ENCODE measurements at places on chromosomes 3 and 15.
A peak's percentile ranks its signal among the peaks of the same experiment; 100 is the strongest.

GRCh38 chr15:62403164-62403809 lies 238.2 kb upstream of the C2CD4B start:
- no peak for DNase-seq

- no peak for DNase-seq
These were observed 18.7 kb upstream of the SPG11 start for GRCh38 chr15:44682211-44682610.

DNA sequence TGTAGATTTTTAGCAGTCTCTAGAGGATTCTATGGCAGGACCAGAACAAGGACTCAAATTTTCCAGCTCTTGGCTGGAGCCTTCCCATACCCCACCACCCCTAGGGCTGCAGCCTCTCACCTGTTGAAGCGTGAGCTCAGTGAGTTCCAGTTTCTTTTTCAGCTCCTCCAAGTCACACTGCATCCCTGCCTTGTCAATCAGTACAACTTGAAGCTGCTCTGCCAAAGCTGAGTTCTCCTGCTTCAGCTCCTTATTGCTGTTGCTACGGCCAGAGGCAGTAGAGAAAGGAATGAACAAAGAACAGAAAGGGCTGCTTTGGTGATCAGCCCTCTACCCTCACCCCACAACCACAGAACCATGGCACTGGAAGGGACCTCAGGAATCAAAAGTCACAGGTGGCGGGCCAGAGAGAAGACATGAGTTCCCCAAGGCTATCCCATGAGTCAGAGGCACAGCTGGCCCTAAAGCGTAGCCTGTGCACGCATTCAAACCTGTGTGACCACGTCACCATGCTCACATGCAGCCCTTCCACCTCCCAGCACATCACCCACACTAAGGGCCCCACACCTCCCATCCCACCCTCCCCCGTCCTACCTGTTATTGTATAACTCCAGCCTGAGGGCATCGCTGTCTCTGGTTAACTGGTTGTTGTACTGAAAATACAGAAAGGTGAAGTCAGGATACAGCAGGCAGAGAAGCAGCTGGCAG lies 83.3 kb upstream of the C2CD4B start:
- DNase-seq, result no peak

DNA sequence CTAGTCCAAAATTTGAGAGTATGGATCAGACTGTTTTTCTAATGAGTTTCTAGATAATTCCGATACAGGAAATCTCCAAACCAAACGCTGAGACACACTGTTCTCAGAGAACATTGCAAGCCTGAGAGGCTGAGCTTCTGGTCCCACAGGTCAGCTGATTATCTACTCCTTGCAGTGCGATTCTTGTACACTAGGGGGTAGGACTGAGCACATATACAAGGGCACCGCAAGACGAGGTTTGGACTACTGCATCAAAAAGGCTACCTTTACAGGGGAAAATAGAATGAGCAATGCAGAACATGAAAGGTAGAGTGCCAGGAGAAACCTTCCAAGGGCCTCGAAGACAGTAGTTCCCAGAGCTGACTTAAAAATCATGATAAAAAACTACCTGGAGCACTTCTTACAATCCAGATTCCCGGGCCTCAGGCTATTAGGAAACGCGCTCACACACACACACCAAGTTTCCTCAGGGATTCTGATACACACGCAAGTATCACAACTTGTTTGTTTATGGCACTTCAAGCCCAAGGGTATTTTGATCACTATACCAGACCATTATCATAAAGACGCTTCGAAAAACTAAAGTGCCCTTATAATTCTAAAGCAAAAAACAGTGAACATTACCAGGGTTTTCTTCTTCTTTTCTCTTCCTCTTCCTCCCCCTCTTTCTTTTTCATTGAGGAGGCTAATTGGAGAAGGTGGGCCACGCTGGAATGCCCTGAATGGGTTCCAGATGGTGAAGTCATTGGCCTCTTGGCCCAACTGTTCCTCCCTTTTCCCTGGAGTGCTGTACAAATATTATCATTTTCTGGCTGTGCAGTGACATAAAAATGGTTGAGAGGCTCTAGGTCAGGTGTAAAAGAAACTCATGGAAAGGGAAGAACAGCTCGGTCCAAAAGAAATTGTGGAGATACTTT lies 61.8 kb downstream of the SLC12A8 start:
- DNase-seq, result peak; percentile 52

All from D341Med (cell line).